ENCODE measurements at places on chromosomes 2 and 18.
A peak's percentile ranks its signal among the peaks of the same experiment; 100 is the strongest.

GRCh38 chr18:63681449-63682340 lies 20.0 kb upstream of the SERPINB3 start:
- DNase-seq = no peak

- DNase-seq = no peak
These were observed 111.1 kb downstream of the MEP1B start for GRCh38 chr18:32300914-32301313.

- DNase-seq = no peak
These were observed 687.8 kb upstream of the DDX18 start for GRCh38 chr2:117126656-117127055.

- no peak for DNase-seq
These were observed 187.1 kb upstream of the PIK3C3 start for GRCh38 chr18:41767960-41768359.

GRCh38 chr18:75090336-75090735 lies 118.6 kb downstream of the PTGR3 start:
- no peak for DNase-seq

- DNase-seq = no peak
These were observed 217.4 kb upstream of the DTNA start for GRCh38 chr18:34492652-34493051.

DNA sequence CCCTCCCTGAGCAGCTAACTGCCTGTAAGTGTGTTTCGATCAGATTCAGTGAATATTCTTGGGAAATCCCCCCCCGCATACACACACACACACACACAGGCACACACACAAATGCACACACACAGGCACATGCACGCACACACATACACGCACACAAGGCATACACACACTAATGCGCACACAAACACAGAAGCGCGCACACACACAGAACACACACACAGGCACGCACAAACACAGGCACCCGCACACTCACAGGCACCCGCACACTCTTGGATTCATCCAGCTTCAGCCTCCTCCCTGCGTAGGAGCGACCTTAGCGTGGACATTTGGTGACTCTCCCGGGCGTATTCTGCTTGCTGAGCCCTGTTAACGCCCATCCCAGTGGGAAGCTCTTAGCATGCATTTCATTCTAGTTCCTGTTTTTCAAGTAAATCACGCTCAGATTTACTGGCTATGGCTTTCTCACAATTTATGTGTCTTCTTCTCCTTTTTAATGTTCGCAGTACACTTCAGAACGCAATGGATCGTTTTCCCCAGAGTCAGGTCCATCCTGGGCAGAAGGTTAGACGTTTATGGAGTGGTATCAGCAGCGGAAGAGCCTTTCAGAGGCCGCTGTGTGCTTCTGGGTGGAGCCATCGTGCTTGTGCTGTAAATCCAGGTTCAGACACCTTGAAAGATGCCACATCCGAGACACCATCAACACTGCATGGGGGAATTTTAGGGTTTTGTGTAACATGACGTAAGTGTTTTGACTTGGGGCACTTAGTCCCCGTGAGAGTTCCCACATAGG lies 656.6 kb downstream of the GALR1 start:
- DNase-seq = no peak

DNA sequence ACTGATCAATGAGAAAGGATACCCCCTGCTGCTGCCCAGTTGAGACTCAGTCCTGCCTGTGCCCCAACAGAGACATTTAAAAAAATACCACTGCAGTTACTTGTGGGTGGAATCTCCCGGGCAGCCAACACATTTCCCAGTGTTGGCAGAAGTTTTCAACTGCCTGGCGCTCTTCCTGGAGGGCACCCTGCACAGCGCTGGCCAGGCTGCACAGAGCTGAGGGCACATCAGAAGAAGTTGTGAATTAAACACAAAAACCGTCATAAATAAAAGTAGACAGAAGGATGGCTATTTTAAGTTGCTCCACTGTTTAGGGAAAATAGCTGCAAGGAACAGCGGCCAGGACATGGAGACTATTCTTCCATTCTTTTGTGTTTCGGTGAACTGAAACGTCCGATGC lies 110.2 kb upstream of the THOC1 start:
- no peak for DNase-seq

- no peak for DNase-seq
These were observed 61.5 kb upstream of the RPE start for GRCh38 chr2:209940936-209941335.

GRCh38 chr18:73826098-73826497 lies 321.5 kb downstream of the FBXO15 start:
- no peak for DNase-seq

- peak; percentile 63 for DNase-seq
These were observed 43.1 kb downstream of the INPP4A start for GRCh38 chr2:98487806-98488189.

DNA sequence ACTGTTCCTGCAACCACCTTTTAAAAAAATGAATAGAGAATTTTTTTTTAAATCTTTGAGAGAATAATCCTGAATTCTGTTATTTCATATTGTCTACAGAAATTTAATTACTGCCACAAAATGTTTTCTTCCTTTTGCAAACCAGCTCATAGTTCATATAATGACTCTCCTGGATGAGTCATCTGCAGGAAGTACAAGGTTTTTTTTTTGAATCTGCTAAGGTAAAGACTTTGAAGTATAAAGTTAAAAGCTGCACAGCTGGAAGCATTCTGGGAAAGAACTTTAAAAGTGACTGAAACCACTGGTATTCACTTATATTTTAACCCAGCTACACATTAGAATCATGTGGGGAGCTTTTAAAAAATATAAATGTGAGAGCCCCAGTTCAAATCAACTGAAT lies 25.4 kb downstream of the SESTD1 start:
- DNase-seq = no peak

- no peak for DNase-seq
These were observed 39.6 kb downstream of the FAM171B start for GRCh38 chr2:186733414-186733813.

DNA sequence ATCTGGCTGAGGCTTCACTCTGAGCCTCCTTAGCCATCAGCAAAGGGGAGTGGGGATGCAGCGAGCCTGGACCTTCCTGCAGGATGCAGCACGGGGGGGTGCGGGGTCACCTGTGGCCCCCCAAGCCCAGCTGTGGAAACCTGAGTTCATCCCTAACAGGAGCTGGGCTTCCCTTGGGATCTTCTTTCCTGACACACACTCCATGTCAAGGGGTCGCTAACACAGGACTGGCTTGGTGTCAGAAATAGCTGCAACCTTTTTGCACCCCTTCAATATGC lies 174.7 kb downstream of the RTP5 start:
- no peak for DNase-seq

GRCh38 chr2:5694306-5694705 lies 2.1 kb downstream of the SOX11 start:
- no peak for DNase-seq

GRCh38 chr2:192314800-192315481 lies 120.2 kb upstream of the TMEFF2 start:
- DNase-seq = no peak

DNA sequence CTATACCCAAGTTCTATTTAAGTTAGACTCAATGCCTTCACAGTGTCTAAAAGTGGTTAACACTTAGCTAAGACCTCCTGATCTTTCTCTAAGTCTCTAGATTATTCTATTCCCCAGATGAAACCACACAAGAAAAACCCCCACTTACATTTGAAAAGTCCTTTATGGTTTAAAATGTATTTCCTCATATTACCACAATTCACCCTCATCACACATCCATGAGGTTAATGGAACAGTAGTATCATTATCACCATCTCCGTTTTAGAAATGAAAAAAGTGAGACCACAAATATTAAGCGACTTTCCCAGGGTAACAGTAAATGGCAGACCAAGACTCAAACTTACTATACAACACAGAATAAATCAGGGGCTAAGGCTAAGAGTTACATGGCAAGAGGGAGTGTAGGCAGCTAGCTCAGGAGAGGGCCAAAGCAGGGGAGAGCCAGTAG lies 28.6 kb downstream of the EPG5 start:
- DNase-seq = no peak

- DNase-seq = no peak
These were observed 175.9 kb upstream of the RAB12 start for GRCh38 chr18:8433323-8433722.

GRCh38 chr18:13455471-13455870 lies 236.9 kb downstream of the LDLRAD4 start:
- no peak for DNase-seq

Data from inflammatory macrophage treated with lipopolysaccharide for 4 hours (primary cell).